ENCODE measurements at places on chromosomes 5 and 9.

- peak; percentile 33 for DNase-seq
Observed at GRCh38 chr5:32538031-32538547, 47.3 kb upstream of the SUB1 start.

DNA sequence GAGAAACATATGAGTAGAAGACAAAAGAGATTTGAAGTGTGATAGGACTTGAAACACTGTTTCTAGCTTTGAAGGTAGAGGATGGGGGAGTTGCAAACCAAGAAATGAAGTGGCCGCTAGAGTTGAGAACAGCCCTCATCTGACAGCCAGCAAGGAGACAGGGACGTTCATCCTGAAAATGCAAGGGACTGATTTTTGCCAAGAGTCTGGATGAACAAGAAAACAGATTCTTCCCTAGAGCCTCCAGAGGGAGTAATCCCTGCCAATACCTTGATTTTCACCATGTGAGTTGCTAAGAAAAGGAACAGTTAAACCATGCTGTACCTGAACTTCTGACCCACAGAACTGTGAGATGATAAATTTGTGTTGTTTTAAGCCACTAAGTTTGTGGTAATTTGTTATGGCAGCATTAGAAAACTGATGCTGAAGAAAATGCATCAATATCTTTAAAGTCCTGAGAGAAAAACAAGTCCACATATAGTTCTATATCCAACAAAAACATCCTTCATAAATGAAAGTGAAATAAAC lies 154.0 kb upstream of the ADAMTSL1 start:
- DNase-seq = peak; percentile 25

GRCh38 chr5:60541980-60542379 lies 158.0 kb downstream of the DEPDC1B start:
- peak; percentile 80 for DNase-seq

DNA sequence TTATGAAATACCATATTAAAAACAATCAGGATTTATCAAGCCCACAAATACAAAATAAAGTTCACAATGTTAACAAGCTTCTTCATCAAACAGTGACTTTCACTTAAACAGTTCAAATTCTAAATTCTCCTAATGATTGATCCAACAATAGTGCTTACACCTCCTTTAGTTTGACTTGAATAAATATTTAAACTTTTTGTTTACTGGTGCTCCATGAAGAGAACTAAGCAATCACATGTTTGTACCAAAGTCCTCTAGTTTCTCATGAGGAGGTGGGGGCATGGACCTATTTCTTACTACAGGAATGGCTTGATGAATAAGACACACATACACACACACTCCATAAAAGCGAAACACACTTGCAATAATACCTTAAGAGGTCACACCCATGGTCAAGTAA lies 95.8 kb downstream of the RAPGEF6 start:
- DNase-seq = no peak

GRCh38 chr9:108812396-108813025 lies 43.3 kb downstream of the ACTL7B start:
- DNase-seq = no peak

- DNase-seq = peak; percentile 23
Observed at GRCh38 chr9:36566813-36567221, 5.9 kb upstream of the MELK start.

DNA sequence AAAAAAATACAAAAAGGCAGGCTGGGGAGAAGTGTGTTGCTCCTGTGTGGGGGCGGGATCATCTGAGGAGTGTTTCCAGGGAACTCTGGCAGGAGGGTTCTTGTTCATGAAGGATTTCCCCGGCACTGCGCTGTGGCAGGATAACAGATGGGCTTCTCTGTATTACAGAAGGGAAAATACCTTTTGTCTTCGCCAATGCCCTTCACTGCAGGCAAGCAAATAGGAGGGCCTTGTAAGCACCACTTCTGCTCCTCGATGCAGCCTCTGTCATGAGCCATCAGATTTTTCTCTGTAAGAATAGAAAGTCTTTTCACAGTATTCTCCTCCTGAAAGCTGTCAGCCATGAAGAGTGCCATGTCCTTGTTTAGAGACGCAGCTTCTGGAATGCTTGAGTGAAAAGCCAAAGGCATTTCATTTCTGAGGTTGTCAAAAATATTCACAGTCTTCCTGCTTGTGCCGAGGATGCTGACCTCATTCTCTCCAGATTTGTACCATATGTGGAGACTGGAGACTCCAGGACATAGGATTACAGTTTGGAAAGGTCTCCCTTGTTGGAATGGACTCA lies 294.0 kb downstream of the YTHDC2 start:
- peak; percentile 25 for DNase-seq

DNA sequence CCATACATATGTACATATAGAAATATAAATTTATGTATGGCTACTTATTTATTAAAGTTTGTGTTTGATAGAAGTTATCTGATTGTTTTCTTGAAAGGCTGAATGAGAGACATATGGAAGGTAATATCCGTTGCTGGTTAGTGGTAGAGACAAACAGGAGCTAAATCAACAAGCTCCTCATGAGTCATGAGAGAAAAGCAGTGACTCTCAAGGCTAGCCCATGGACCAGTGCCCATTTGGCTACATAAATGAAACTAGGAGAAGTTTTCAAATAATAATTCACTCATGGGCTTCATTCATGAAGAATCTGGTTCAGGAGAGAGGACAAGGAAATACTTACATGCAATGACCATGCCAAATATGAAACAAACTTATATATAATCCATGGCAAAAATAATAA lies 504.5 kb upstream of the ITGA1 start:
- DNase-seq = no peak

DNA sequence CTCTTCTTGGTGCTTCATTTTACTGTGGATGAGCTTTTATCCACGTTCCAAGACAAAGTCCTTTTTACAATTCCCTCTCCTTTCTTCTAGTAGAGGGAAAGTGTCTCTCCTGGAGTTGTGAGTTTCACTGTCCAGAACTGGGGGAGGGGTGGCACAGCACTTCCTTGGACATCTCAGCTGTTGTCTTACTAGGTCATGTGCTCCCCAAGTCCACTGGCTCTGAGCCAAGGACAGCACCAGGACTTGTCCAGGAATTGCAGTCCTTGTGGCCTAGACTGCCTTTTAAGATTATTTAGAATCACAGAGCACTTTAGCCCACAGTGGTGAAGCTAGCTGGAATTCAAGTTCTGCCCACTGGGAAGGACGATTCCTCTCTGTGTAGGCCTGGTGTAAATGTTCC lies 700.2 kb upstream of the PTPRD start:
- peak; percentile 0 for DNase-seq

- no peak for DNase-seq
Observed at GRCh38 chr9:133496861-133497842, 18.3 kb upstream of the SLC2A6 start.

GRCh38 chr5:136082390-136083193 lies 50.1 kb upstream of the SMAD5 start:
- peak; percentile 84 for DNase-seq

GRCh38 chr9:126684345-126684744 lies 70.6 kb downstream of the LMX1B start:
- no peak for DNase-seq

DNA sequence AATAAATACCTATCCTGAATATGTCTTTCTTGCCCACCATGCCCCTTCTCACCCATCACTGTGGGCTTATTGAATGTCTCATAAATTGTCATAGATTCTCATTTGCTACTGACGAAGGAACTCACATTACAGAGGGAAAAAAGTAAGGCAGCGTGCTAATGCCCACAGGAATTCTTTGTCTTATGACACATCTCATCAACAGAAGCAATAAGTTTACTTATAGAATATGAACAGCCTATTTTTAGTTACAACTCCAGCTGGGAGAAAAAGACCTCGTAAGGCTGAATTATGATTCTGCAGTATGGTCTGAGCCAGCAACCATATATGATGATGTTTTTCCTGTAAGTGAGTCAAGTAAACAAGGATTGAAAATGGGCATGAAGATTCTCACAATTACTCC lies 22.4 kb upstream of the ATG10 start:
- no peak for DNase-seq

GRCh38 chr9:84940294-84940693 lies 270.8 kb downstream of the NTRK2 start:
- DNase-seq = no peak

DNA sequence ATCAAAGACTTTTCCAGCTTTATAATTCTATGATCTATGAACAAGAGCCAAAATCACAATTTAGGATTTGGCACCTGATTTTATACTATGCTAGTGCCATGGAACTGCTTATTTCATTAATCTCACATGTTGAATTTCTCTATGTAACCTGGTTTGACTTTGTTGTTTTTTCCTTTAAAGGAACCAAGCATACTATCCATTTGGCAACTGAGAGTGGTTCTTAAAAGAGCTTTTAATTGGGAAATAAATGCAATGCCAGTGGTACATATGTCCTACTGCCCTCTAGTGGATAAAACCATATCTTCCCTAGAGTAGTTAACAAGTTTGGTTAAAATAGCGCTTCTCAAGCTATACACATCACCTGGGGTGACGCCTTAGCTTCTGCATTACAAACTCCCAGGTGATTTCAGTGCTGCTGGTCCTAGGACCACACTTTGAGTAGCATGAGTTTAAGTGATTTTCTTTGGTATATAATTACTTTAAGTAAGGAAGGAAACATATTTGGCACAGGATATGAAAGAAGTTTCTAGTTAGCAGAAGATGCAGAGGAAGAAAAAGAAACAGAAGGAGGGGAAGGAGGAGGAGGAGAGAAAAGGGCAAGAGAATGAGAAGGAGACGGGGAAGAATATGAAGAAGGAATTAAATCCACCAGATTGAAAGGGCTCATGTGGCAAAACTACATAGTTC lies 56.8 kb downstream of the FGF10 start:
- peak; percentile 68 for DNase-seq

- DNase-seq = peak; percentile 7
Observed at GRCh38 chr5:160548949-160549645, 127.4 kb downstream of the PTTG1 start.

- DNase-seq = peak; percentile 70
Observed at GRCh38 chr9:119963798-119964372, 594.6 kb upstream of the BRINP1 start.

- DNase-seq = no peak
Observed at GRCh38 chr5:11037080-11037479, 276.0 kb upstream of the DAP start.

DNA sequence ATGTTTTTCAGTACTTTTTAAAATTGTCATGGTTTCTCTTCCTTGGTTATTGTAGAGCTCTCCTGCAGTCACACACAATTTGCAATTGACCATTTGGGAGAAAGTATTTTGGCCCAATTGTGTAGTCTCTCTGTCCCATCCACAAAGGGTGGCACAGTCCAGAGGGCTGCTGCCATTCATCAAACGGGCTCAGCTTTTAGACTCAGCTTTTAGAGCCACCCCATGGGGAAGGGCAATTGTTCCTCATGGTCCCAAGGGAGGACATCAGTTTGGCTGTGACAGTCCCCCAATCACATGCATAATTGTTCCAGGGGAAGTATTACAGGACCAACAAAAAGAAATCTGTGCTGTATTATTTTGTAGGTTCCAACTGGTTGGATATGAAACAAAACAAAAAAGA lies 207.6 kb downstream of the ZNF462 start:
- no peak for DNase-seq

DNA sequence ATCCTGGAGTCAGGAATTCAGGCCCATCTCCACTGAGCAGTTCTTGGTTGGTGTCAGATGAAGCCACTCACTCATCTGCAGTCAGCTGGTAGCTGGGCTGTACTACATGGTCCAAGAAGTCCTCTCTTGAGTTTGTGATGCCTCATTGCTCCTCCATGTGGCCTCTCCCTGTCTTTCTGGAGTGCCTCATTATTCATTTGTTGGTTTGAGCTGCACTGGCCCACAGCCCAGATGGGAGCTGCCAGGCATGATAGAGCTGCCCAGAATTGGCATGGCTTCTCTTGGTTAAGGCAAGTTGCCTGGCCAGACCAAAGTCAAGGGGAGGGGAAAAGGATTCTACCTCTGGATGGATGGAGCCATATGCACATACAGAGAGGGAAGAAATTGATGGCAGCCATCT lies 8.0 kb downstream of the PTCD2 start:
- peak; percentile 51 for DNase-seq

DNA sequence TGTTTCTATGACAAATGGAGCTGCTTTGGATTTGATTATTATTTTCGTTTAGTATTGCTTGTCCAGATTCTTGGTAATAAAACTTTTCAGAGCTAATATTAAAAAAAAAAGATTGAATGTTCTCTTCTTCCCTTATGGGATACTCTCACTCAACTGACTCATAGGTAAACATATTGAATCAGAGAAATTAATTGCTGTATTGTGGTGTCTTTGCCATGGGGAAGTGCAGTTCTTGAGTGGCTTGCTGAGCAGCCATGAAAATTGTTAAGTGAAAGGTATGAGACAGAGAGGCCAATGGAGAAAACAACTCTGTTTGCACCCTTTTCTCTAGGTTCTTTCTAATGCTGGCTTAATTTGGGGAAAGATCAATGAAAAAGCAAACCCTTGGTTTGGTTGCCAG lies 149.9 kb upstream of the HMHB1 start:
- DNase-seq = no peak

DNA sequence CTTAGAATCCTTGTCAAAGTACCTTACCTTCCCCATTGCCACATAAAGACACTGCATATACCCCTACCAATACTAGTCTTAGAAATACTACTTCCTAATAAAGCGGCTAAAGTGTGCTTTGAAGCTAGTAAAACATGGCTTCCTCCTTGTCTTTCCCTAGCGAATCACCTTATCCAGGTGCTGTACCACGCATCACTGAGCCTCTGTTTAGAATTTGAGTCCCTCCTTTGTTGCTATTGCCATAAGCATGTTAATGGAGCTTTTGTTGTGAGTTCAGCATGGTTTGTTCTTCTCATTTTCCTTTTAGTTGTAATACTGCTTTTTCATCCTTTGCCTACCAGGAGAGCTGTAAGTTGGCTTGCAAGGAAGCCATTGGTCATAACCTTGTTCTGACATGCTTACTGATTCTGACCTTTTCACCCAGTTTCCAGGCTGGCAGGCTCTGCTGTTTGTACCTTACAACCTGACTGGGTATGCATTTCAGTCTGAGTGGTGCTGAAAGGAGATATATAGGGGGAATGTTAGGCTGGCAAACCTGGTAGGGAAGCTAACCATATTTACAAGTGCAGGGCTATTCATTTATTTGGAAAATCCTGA lies 49.8 kb downstream of the LMNB1 start:
- DNase-seq = no peak

DNA sequence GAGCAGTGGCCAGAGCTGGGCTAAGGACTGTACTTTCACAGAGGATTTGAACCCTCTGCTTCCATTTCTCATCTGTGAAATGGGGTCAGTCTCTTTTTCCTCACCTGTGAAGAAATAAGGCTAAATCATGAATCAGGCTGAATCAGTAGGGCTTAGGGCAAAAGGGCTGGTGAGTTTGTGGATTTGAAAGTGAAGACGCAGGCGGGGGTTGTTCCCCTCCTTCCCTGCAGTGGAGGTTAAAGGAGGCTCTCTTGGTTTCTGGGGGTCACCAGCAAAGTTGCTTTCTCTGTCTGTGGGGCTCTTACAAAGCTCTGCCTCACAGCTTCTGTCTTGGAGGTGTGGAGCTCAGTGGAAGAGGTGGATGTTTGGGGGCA lies 17.6 kb upstream of the NDST1 start:
- no peak for DNase-seq

DNA sequence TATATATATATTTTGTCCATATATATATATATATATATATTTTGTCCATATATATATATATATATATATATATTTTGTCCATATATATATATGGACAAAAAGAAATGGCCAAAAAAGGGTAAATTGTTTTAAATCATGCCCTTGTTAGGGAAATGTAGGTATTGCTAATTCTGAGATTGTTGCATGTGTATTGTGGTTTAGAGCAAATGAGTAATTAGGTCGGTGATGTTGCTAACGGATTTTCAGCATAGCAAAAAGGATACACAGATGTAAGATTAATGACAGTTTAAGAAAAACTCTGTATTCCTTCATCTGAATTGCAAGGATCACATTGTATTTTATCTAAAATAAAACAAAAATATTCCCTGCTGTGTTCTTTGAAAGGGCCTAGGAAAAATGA lies 40.2 kb downstream of the OSTF1 start:
- DNase-seq = no peak

GRCh38 chr5:21236971-21237427 lies 1249.0 kb upstream of the CDH18 start:
- peak; percentile 53 for DNase-seq
